ENCODE measurements at places on chromosomes 16 and 17.
A peak's percentile ranks its signal among the peaks of the same experiment; 100 is the strongest.

- DNase-seq = no peak
Measured at GRCh38 chr17:39943702-39944392, 16.3 kb downstream of the LRRC3C start.

GRCh38 chr17:41167561-41167960, 460 bp downstream of the KRTAP4-3 start:
- DNase-seq = no peak

- no peak for DNase-seq
Measured at GRCh38 chr17:49915260-49915659, 53.7 kb upstream of the DLX4 start.

DNA sequence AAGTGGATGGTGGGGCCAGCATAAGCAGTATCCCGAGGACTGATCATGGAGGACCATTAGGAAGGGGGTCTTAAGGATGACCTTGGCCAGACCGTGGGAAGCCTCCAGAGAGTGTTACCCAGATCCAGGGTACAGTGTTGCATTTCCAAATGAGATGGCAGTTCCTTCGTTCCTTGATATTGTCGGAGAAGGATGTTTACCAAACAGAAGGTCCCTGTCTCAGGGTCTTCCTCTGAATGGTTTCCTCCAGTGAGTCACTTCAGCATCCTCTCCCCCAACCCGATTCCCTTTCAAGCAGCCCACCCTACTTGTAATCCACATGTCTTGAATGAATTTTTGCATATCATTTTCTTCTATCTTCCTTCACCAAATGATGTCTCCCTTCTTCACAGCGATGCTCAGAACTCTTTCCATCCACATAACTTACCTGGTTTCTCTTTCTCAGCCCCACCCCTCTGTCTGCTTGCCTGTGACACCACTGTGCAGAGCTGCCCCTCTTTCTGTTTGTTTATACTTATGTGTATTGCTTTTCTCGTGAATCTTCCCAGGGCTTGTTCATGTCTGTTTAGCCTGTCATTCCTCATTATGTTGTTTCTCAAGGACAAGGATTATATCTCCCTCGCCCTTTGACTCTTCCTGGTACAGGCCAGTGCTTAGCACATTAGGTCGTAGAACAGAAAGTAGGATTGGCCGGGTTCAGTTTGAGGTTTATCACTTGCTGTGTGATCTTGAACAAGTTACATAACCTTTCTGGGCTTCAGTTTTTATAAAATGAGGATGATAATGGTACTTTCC, 5.7 kb downstream of the GOSR2 start:
- no peak for DNase-seq

GRCh38 chr16:23554536-23554935, 2.6 kb downstream of the EARS2 start:
- DNase-seq = no peak

- peak; percentile 57 for DNase-seq
Measured at GRCh38 chr17:61551255-61551742, 39.7 kb downstream of the NACA2 start.

GRCh38 chr16:55471448-55472097, 7.4 kb upstream of the MMP2 start:
- DNase-seq = peak; percentile 90

DNA sequence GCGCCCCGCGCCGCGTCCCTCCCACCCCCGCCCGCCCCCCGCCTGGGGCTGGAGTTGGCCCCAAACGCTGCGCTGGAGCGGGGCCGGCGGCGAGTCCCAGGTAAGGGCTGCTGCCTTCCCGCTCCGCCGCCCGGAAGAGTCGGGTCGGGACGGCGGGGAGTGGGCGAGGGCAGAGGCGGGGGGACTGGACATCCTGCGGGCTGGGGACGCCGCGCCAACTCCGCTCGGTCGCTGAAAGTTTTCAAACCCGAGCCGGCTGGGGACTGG, 469 bp downstream of the GPRC5C start:
- no peak for DNase-seq

GRCh38 chr16:81779536-81780320, 637 bp downstream of the PLCG2 start:
- DNase-seq = no peak

- no peak for DNase-seq
Measured at GRCh38 chr17:56718515-56718914, 115.2 kb downstream of the C17orf67 start.

GRCh38 chr17:77120868-77121267, 19.9 kb upstream of the SEC14L1 start:
- DNase-seq = peak; percentile 40

DNA sequence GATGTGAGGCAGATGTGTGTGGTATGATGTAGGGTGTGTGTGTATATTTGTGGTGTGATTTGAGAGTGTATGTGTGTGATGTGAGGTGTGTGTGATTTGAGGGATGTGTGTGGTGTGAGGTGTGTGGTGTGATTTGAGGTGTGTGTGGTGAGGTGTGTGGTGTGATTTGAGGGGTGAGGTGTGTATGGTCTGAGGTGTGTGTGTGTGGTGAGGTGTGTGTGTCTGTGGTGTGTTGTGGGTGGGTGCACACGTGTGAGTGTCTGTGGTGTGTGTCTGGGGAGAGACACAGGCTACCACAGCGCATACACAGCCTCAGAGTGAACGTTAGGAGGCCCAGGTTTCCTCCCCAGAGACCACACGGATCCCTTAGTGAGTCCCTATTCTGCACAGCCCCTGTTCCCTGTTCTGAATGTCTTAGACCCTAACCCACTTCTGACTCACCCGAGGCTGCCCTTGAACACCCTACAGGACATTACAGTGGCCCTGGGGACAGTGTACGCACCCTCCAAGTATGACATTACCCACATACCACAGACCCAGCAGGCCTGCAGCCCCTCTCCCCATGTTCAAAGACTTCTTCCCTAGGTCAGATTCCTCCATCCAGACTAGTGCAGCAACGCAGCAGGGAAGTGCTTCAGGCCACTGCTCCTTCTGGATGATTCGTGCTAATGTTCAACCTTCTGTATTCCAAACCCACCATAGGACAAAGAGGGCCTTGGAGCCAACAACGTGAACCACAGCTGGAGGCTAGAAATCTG, 3.5 kb upstream of the RAB37 start:
- no peak for DNase-seq

DNA sequence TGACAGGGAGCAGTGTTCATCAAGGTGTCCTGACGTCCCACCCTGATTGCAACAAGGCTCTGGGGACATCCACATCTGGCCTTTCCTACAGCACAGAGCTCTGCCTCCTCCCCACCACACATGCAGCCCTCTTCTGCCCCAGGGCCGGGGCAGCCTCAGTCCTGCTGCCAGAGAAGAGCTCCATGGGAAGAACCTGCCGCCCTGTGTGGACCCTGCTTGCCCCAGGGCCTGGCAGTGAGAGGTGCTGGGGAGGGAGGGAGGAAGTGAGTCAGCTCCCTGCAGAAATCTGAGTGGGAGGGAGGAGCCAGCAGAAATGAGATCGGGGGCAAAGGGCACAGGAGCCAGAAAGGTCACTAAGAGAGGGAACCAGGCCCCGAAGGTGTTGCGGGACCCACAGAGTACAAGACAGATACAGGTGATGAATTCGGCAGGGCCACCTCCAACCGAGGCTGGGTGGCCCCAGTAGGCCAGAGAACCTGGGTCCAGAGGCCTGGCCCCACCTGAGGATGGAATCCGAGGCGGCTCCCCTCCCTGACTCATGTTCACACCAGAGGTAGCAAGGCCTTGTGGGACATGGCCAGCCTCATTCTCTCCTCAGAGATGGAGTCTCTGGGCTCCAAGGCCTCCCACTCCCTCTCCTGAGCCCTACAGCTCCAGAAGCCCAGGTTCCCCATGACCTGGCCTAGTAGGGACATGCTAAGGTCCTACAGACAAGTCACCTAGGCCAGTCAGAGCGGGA, 24.8 kb downstream of the MYO18A start:
- DNase-seq = no peak

DNA sequence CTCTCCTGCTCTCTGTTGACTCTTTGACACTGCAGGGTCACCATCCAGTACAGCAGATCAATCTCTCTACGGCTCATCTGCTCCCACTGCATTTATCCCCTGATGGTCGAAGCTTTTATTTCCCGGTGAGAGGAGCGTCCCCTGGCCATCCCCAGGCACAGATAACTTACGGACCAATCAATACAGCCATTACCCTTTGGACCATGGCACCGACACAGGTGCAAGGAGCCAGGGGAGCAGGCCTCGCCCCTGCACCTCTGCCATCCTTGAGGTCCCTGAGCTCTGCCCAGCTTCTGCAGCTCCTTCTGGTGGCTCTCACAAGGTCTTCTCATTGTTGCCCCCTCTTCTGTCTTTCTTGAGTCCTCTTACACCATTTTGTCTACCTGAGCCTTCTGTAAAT, 115.6 kb downstream of the SDK2 start:
- no peak for DNase-seq

DNA sequence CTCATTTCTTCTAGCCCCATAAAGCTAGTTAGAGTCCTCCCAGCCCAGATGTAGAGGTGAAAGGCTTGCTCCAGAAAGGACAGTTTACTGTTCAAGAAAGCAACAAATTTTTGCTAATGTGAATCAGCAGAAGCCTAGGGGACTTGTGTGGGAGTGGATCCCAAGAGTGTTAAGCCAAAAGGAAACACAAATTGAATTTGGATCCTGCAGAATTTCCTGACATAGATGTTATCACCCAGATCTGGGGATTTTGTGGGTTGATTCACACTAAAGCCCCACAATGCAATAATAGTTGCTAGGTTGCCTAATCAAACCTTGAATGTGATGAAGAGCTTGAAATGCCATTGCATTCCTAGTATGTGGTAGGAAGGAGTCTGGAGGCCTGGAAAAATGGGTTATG, 135.2 kb upstream of the HS3ST3A1 start:
- peak; percentile 88 for DNase-seq

DNA sequence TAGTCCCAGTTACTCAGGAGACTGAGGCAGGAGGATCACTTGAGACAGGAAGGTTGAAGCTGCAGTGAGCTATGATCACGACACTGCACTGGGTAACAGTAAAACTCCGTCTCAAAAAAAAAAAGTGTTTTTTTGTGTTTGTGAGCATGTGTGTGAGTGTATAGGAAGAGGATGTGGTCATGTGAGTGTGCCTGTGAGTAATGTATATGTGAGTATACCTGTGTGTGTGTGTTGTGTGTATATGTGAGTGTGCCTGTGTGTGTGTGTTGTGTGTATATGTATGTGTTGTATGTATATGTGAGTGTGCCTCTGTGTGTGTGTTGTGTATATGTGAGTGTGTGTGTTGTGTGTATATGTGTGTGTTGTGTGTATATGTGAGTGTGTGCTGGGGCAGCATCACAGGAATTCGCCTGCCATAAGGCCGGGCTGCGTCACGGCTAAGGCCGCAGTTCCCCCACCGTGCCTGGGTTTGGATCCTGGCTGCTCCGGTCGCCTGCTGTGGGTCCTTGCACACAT, 21.4 kb upstream of the NPTX1 start:
- DNase-seq = no peak

DNA sequence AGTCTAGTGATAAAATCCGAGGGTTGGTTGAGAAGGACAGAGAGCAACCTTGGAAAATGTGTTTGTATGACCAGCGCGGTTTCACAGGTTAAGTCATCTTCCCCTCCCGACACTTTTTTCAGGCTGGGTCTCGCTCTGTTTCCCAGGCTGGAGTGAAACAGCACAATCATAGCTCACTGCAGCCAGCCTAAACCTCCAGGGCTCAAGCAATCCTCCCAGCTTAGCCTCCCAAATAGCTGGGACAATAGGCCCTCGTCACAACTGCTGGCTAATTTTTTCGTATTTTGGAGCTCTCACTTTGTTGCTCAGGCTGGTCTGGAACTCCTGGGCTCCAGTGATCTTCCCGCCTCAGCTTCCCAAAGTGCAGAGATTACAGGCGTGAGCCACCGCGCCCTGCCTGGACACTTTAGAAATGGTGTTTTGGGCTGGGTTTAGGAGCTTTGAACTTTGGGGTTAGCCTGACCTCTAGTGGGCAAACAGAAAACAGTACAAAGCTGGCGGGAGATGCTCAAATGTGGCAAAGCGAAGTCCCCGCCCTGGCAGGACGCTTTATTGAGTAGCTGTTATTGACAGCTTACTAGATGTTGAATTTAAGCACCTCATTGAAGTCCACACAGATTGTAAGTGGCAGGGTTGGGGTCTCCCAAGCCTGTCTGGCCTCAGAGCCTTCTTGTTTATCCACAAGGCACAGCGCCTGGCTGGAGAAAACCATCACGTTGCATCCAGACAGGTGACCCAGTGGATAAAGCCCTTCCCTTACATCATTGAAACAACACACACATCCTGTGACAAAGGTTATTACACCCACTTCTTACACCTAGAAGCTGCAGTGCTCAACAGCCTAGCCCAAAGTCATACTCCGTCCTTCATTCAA, 34.7 kb upstream of the RBBP6 start:
- peak; percentile 69 for DNase-seq

- no peak for DNase-seq
Measured at GRCh38 chr16:75376475-75377161, 56.7 kb downstream of the CFDP1 start.

DNA sequence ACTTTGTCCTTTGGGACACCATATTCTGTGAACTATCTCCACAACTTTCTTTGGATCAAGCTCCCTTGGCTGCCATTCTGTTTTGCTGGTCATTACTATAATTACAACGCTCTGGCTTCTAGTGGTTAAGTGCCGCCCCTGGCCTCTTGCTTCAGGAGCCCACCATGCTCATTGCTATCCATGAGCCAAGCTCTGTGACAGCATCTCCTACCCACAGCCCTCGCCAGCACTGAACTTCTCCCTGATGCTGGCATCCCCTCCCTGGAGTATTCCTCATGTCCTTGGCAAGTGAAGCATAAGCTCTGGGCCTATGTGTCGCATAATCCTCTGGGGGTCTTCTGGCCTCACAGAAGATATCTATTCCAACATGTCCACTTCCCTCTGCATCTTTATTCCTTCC, 60.6 kb upstream of the DHX40 start:
- DNase-seq = no peak

GRCh38 chr17:1870592-1870991, 40.8 kb downstream of the RPA1 start:
- no peak for DNase-seq

GRCh38 chr16:79390481-79391051, 210.0 kb downstream of the MAF start:
- no peak for DNase-seq

DNA sequence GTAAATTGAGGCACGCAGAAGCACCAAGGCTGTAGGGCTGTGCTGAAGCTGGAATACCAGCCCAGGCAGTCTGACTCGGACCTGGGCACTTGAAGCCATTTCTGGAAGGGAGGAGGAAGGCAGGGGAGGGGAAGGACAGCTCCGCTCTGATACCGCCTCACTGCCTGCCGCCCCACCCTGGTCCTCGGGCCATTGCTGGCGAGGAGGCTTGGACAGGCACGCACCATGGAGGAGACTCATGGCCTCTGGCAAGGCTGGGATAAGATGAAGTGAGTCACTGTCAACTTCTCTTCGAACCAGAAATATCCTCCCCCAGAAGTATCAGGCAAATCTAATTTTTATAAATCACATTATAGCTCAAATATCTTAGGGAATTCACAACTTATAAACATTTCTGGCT, 81.3 kb downstream of the SDK2 start:
- DNase-seq = peak; percentile 22

GRCh38 chr17:82376042-82376730, 4.6 kb downstream of the UTS2R start:
- DNase-seq = no peak

- DNase-seq = peak; percentile 51
Measured at GRCh38 chr16:55562936-55563335, 3.5 kb upstream of the CAPNS2 start.
